ENCODE measurements at places on chromosomes 4 and X. TPM values are rescaled to one million over a fixed set of nuclear protein-coding genes. Genes with fewer than 3 reads are reported as not detected.

SPATA4 gene
- total RNA-seq = not detected

DNA sequence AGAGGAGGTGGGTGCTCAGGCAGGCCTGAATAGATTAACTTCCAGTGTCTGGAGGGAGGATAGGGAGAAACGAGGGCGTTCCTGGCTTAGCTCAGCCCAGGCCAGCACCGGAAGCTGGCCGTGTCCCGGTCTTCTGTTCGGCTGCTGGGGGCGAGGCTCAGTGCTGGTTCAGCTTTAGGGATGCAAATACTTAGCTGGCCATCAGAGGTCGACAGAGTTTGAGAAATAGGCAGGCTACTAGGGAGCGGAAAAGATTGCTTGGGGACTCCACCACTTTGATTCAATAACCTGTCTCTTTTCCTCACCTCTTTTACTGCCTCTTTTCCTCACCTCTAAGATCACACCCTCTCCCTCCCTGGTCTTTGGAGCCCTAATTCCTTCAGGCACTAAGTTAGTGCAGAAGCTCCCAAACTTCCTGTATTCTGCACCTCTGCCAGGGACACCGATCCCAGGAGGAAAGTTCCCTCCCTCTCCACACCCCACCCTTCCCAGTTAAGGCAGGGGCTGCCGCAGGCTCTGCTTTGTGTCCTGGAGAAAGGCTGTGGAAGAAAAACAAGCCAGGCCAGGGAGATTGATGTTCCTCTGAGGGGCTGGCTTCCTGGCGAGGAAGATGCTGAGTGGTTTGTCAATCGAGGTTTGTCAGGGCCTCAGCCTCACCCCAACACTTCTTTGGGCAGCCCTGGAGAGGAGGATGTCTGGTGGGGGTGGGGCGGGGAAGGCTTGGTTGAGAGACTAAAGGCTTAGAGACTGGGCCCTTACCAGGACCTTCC is 6.0 kb upstream of the EFNB1 start:
- no peak for DNase-seq

GRCh38 chrX:154093965-154094364 is 3.6 kb downstream of the MECP2 start:
- no peak for DNase-seq

DNA sequence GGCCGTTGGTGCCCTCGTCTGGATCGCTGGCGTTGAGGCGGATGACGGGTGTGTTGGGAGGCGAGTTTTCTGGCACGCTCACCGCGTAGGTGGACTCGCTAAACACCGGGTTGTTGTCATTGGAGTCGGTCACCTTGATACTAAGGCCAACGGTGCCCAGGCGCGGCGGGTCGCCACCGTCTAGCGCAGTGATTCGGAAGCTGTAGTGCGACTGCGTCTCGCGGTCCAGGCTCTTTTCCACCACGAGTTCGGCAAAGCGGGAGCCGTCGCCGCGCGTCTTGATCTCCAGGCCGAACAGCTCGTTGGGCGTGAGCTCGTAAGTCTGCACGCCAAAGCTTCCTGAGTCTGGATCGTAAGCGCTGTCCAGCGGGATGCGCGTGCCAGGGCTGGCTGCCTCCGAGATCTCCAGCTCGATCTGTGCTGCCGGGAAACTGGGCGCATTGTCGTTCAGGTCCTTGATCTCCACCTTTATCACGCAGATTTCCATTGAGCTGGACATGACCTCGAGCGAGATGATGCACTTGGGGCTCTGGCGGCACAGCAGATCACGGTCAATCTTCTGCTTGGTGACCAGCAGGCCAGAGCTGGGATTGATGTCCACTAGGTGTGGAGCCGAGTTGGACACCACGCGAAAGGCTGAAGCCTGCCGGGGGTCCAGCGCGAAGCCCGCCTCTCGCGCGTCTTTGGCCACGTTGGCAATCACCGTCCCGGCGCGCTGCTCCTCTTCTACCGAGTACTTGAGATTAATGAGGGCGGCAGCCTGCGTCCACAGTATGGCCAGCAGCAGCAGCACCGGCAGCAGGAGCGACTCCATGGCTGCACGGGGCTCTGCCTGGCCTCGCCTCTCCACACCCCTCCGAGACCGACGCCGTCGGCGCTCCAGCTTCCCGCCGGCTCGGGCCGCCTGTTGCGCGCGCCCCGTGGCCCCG is 2.0 kb downstream of the PCDH19 start:
- no peak for DNase-seq
